ENCODE measurements at places on chromosomes 16 and 17.

GRCh38 chr17:80901319-80901718, 90.3 kb upstream of the CHMP6 start:
- no peak for DNase-seq

DNA sequence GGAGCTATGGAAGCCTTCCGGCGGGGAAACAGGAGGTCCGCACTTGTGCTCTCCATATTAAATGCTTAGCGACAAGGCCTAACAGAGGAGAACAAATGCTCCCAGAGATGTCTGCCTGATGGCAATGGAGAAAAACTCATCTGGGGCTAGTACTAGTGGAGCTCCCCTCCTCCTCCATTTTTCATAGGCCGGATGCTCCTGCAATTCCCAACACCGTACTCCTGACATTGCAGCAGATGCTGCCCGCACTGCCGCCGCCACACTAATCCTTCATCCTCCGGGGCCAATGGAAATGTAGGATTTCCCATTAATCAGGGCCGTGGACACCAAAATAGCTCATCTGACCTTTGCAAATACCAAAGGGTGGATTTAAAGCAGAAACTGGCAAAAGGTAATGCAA, 27.5 kb downstream of the TOM1L2 start:
- DNase-seq = no peak

DNA sequence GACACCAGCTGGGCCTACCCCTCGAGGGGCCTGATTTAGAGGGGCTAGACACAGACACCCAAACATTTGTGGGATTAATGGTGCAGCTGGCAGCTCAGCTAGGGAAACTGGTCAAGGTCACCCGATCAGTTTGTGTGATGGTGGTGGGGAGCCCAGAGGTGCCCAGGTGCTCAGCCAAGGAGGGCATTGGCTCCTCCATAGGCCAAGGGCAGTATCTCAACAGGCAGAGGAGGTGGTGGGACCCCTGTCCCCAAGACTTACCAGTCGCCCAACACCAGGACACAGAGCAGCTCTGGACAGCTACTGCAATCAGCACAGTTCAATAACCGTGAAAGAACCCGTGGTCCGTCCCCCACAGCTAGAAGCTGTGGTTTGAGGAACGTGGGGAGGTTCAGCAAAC, 120.9 kb downstream of the C16orf78 start:
- DNase-seq = no peak

DNA sequence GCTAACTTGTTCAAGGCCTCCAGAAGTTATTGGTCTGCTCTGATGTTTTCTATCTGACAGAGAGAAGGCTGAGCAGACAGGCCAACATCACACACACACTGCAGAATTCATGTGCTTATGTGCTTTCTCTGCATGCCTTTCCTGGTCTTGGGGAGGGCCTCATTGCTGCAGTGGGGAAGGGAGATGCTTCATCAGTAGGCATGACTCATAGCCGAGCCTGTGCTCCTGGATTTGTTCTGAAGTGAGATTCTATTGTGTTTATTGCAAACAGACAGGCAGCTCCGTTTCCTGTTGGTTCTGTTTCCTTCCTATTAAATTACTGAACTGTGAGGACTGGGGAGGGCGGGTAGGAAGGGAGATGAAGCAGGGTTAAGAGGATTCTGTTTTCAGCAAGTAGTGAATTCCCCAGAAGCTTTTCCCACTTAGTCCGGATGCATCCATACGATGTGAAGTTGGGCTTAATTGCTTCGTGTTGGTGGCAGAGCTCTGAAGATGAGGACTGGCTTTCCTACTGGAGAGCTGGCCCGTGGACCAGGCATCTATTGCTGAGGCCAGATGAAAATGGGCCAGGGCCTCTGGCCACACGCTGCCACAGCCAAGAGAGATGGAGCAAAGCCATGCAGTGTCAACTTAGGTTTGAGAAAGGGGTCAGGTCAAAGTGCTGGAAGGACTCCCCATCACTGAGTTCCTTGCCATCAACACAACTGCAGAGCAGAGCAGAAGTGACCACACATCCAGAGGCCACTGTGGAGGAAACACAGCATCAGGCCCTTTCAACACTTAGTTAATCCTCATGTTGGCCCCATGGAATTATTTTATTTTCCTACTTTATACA, 179.3 kb downstream of the UTP18 start:
- no peak for DNase-seq

DNA sequence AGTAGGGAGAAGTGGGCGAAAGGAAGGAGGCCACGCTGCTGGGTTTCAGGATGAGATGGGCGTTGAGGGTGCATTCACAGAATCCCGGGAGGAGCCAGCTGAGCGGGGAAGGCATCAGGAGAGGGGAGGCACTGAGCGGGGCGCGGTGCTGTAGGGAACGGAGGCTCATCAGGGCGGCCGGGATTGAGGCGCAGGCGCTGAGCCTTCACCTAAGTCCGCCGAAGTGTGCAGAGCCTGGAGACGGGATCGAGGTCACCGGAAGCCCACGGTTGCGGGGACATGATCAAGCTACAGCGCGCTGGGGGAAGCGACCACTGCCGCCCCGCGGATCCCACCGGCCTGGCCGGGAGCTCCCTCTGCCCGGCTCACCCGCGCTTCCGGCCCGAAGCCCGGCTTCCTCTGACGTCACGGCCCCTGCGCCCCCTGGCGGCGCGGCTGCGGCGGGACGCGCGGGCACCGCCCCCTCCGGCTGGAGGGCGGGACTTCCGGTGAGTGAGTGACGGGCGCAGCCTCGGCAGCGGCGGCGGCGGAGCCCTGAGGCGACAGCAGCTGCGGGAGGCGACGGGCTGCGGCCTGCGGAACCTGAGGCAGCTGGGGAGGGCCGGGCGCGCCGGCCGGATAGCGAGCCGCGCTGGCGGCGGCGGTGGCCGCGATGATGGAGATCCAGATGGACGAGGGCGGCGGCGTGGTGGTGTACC, at the start of gene MAPK8IP3:
MAPK8IP3 (plus strand) TSS at position 508 of the 698 bp plus-strand sequence; CDS start at position 653, 145 bp downstream.
- DNase-seq = peak; percentile 91

GRCh38 chr16:48317026-48317425, 68.2 kb downstream of the SIAH1 start:
- no peak for DNase-seq

DNA sequence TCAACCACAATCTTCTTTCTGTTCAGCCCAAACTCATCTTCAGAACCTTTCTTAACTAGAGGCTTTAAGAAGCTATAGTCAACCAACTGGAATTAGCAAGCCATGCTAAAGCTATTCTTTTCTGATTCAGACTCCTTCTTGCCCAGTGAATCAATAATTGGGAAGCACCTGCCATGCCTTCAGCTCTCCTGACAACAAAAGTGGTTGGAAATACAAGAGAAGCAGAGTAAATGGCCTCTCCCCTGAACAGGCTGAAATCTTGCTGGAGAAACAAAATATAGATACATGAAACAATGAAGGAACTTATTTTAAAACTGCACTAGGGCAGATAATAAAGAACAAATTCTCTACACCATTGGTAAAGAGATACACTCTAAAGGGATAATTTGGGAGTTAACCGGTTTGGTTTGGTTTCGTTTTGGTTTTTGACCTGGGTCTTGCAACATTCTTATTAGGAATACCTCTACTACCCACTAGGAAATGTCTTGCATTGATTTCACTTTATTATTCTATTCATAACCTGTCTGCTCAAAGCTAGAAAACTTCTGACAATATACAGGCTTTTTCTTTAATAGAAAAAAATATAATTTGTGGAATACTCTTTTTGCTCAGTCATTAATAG, 173.6 kb upstream of the DYNLRB2 start:
- no peak for DNase-seq

DNA sequence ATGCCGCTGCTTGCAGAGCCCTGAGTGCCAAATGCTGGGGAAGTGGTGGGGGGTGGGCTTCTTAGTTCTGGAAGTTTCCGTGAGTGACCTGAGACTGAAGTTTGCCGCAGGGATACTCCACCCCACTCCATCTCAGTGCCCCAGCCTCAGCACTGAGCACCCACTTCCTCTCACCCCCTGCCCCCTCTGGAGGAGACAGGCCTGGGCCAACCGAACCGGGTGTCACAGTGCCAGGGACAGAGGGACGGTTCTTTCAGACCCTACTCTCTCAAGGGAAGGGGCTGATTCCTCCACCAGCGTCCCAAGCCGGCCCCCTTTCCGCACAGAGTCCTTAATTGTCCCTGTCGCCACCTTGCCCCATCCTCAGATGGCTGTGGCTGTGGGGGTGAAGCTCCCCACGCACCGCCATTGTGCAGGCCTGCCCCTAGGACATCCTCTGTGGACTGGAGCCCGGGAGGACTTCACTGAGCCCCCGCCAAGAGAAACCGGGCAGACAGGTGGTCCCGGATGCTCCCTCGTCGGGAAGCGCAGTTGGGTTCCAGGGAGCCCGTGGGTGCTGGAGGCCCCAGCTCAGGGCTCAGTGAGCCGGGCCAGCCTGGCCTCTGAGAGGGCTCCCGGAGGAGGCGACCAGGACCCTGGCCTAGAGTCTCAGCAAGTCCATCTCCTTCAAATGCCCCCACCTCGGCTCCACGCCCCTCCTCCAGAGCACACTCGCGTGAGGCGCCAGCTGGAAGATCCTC, 1.6 kb upstream of the KREMEN2 start:
- no peak for DNase-seq

GRCh38 chr16:69859105-69859989, 91.8 kb upstream of the CLEC18A start:
- DNase-seq = no peak

DNA sequence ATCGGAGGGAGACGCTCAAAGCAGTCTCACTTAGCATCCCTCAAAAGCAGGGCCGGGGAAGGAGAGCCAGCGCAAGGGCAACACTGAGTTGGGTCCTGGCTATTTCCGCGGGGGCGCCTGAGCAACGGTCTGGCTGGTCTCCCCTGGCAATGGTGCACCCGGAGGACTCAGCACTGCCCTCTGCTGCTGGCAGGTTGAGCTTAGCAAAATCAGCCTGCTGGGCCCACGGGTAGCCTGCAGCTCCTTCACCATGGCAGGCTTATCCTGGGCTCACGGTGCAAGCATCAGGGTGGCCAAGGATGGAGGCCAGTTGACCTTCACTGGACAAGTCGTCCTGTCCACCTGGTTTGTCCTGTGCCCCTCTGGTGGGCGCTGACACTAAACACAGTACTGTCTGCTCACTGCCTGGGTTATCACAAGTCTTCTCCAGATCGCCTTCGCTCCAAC, 14.4 kb upstream of the ALDH3A1 start:
- peak; percentile 55 for DNase-seq

- DNase-seq = no peak
Observed at GRCh38 chr16:31043352-31043751, 10.0 kb downstream of the STX4 start.

- DNase-seq = no peak
Observed at GRCh38 chr16:648071-648780, 939 bp upstream of the WDR90 start.

DNA sequence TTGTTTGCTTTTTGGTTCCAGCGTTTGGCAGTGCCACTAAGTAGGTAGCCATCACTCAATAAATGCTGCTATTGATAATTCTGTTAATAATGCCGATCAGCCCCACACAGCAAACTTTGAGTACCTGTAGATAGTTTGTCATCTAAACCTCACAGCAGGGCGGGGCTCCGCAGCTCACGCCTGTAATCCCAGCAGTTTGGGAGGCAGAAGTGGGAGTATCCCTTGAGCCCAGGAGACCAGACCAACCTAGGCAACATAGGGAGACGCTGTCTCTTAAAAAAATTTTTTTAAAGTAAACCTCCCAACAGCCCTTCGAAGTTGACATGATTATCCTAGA, 1.6 kb downstream of the BFAR start:
- no peak for DNase-seq

DNA sequence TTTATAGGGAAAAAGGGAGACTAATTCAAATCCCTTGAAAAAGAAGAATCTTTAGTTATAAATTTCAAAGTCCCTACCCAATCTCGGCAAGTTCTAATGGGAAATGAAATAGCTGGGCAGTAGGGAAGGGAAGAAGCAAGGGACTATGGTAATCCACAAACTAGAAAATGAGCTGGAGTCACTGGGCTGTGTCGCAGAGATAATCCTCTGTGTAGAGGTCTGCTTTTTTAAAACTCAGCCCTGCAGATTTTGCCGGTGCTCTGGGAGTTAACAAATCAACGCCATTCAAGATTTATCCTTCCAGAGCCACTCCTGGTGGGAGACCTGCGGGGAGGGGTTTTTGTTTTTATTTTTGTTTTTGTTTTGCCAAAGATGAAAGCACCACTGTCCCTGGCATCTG, 20.8 kb downstream of the SNX11 start:
- no peak for DNase-seq

DNA sequence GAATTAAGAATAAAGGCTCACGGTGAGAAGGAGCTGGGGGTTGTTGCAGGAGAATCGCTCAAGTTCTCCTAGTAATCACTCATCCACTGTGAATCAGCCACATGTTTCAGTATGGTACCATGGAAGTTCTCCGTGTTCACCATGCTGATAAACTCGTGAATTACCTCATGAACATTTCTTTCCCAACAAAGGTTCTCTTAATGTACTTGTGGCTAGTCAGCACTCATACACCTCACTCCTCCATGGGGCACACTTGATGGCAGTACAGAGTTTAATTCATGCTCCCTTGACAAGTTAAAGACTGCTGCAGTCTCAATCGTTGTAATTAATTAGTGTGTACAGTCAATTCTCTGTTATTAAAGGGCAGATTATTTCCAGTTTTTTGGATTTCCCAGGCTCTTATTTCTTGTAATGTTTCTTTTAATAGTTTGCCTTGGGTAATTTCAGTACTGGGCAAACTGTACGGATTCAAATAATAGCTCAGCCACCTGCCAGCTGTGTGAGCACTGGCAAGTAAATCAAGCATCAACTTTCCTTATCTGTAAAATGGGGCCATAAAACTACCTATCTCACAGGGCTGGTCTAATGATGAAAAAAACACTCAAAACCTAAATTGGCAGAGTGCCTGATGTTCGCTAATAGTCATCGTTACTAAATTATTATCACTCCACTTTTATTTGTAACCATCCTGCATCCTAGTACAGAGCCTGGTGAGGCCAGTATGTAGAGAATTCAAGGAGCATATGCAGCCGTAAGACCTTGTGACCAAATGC, 6.1 kb downstream of the GOT2 start:
- DNase-seq = no peak

DNA sequence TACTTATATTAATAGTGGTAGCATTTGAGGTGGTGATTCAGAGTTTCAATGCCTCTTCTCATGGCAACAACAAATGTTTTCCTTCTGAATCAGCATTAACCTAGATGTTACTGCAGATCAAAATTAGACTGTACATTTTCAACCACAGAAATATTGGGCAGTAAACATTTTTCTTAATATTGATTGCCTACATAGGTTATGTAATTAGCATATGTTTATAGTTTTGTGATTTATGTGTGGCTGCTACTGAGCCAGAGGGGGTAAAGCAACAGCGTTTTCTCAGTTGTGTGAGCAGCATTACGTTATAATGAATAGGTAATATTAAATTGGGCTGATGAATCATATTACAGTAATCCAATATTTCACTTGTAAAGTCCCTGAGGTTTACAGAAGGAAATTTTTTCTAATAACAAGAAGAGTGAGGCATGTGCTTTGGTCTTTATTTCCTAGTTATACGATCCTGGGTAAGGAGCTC, 18.8 kb upstream of the BMERB1 start:
- DNase-seq = no peak

DNA sequence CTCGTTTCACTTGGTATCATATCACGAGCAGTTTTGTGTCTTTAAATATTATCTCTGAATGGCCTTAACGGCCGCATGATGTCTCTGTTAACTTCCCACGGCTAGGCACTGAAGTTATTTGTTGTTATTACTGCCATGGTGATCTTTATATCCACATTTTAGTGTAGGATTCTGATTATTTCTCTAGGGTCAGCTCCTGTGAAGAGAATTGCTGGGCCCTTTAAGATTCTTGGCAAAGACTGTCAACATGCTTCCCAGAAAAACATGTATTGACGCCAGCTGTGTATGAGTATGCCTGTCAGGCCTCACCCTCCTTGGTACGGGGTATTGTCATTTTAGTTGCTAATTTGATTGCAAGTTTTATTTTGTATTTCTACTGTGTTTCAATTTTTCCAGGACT, 263.5 kb downstream of the SNX29 start:
- DNase-seq = no peak

- no peak for DNase-seq
Observed at GRCh38 chr17:7022781-7023571, at the start of gene BCL6B. BCL6B (plus strand) TSS chr17:7023050; CDS start chr17:7023672, 622 bp downstream.

Data from CD4-positive, alpha-beta T cell treated with Interleukin-15 for 1 hour (primary cell).